RWPE2 (cell line): ENCODE measurements at places on chromosomes 12 and 14.

GRCh38 chr12:111443086-111443485, 37.4 kb downstream of the SH2B3 start:
- no peak for DNase-seq

- DNase-seq = no peak
These were observed 6.3 kb downstream of the GSTZ1 start for GRCh38 chr14:77327111-77327510.

GRCh38 chr12:102481705-102482425, 1.5 kb upstream of the IGF1 start:
- DNase-seq = no peak

- DNase-seq = no peak
These were observed 4.5 kb downstream of the OR10AD1 start for GRCh38 chr12:48198672-48198971.

DNA sequence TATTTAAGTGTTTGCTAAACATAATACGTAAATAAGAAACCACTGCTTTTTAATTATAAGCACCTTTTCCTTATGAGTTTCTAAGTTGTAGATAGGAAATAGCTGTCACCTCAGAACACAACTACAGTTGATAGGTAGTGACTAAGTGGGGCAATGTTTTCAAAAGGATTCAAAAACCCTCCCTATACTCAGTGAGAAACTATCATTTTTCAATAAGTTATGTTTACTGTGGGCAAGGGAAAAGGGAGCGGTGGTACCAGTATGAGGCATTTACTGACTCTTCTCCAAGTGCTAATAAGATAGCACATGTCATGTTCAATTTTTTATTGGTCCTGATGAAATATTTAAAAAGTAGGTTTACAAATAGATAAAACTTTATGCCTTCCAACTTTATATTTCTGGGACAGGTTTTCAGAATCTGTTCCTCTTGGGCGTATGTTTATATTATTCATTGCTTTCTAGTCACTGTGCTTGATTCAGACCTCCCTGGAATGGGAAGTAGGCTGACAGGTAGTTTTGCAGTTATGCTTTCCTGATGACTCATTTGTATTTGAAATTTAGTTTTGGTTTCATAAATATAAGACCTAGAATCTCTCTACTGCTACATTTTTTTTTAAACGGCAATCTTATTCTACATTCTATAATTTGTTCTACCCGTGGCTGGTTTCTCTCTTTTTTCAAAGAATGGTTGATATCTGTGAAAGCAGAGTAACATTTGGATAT, 153.1 kb downstream of the TMEM117 start:
- no peak for DNase-seq

GRCh38 chr14:34460841-34461240, 1.2 kb downstream of the SPTSSA start:
- no peak for DNase-seq

- no peak for DNase-seq
These were observed 601.9 kb downstream of the SNAPC1 start for GRCh38 chr14:62364161-62364560.

- no peak for DNase-seq
These were observed 119.1 kb upstream of the TMEM260 start for GRCh38 chr14:56460469-56460868.

DNA sequence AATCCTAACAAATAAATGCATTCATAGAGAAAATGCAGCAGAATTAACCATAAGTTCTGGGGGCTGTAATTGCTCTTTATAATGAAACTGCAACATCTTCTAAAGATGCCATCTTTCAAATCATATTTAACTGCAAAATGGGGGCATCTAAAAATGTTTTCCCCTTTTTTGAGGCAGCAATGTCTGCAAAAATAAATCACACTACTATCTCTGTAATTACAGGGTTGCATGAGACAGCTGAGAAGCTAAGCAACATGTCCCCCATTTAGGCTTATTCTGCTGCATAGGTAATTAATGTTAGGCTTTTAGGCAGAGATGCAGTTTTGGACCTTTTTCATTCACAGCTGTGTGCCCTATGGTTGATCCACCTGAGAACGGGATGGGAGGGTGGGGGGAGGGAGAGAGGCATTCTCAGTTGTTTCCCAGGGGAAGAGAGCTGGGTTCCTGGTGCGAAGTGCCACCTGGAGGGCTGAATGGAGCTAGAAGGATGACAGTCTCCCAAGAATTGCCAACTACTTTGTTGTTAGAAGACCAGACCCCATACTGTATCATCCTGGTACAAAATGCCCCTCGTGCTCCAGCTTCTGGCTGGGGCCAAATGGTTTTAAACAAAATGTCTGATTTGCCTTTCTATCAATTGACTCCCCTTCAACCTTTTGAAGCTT, 154.2 kb downstream of the APAF1 start:
- no peak for DNase-seq

- DNase-seq = no peak
These were observed 493 bp downstream of the HOXC5 start for GRCh38 chr12:54033106-54033979.

DNA sequence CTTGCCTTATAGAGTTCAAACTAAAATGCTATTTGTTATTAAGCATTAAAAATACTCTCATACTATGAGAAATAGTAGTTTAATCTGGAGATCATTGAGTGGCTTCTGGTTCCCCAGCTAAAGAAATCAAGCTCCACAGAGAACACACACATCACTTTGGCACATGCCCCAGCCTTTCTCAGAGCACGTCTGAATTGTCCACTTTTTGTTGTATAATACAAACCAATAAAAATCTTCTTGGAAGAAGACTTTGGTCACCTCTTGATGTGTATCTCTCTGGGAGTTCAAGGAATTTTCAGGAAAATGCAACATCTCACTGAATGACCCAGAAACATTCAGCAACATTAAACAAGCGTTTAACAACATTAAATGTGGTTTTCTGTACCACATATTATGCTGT, 413.9 kb downstream of the GALC start:
- DNase-seq = no peak

GRCh38 chr12:112810235-112810917, 18.8 kb downstream of the RPH3A start:
- DNase-seq = no peak

GRCh38 chr14:102192840-102193502, 53.3 kb downstream of the WDR20 start:
- DNase-seq = no peak

DNA sequence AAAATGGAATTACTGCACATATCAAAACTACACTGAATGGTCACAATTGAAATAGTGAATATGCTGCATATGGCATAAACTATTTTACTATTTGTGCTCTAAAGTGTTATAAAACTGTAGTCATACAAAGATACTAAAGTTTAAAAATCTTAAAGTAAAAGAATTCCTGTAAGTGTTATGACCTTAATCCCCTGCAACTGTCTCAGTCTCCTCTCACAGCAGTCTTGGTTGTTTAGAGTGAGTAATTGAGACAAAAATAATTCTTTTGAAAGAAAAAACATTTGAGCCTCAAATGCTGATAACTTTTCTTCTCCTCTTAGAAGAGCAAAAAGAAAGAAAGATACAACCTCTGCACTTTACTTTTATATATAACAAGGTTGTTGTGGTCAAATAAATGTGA, 99.9 kb downstream of the SYT1 start:
- DNase-seq = no peak
